Fibroblast of skin of scalp (primary cell): ENCODE measurements at places on chromosomes 3 and 15.

GRCh38 chr3:185423178-185423577 lies 60.2 kb downstream of the MAP3K13 start:
- no peak for DNase-seq

- DNase-seq, result peak; percentile 94
Measured at GRCh38 chr3:115518100-115518852, 105.0 kb upstream of the GAP43 start.

DNA sequence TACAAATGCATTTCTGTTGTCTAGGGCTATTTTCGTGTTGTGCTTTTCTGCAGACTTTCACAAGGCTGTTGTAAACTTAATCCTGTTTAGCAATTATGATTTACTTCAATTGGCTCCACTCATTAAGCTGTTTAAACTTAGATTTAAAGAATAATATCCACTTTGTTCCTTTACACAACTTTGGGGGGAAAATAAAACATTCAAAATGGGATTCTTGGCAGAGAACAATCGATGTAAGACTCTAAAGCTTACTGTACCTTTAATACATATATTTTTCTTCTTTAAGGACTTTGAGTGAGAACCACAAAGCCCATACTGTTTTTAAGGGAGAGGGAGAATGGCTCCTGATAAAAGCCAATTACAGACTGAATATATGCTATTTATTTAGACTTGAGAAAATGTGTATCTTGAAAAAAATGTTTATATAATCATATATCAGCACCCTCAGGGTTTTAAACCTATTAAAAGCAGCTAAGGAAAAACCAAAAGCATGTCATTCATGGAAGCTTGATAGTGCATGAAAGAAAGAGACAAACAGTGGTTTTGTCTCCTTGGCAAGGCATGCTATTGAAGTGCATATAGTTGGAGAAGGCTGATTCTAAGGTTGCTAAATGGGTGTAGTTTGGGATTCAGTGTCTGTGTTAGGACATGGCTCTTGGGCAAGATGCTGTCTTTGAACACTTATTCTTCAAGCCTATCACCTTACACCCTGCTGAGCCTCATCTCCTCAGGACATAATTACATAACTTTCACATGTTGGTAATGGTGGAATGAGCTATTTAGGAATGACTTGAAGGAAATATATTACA lies 293.4 kb upstream of the TBC1D5 start:
- DNase-seq, result no peak

- no peak for DNase-seq
Measured at GRCh38 chr3:39322936-39323335, 6.6 kb upstream of the CCR8 start.

- no peak for DNase-seq
Measured at GRCh38 chr3:4953119-4953518, 26.1 kb upstream of the BHLHE40 start.

GRCh38 chr15:84926491-84927230 lies 42.2 kb downstream of the SLC28A1 start:
- DNase-seq, result no peak

GRCh38 chr3:195184716-195185421 lies 86.1 kb downstream of the XXYLT1 start:
- no peak for DNase-seq

- no peak for DNase-seq
Measured at GRCh38 chr3:73608456-73609314, 16.1 kb downstream of the PDZRN3 start.

DNA sequence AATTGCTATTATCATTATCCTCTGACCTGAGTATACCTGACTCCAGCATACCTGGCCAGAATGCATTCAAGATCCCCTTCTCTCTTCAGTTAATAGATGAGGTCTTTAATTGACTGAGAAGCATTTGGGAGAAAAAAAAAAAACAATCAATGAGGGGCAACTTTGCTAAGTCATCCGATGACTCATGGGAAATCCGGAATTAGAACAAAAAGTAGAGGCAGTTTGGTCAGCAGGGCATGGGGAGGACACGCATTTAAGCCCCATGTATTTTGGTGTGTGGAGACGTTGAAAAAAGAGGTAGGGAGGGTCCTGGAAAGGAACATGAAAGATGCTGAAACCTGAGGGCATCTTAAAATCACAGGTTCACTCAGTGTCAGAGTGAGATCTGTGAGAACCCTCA lies 256.2 kb downstream of the RORA start:
- peak; percentile 88 for DNase-seq

GRCh38 chr3:87044846-87045245 lies 53.9 kb upstream of the VGLL3 start:
- DNase-seq, result no peak

GRCh38 chr3:18302517-18302916 lies 122.6 kb downstream of the SATB1 start:
- peak; percentile 37 for DNase-seq

DNA sequence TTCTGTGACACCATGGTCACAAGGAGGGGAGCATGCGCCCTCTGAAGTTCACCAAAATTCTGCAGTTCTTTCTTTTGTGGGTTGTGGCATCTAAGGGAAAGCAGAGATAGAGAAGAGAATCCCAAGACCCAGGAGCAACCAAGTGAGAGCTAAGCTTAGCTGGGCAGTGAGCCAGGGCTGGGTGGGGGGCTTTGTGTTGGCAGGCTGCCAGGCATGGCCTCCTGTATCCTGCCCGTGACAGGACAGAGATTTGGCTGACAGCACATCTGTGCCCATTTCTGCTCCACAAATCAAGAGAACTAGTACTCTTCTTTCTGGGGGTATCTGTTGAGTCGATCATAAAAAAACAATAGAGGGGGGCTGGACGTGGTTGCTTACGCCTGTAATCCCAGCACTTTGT lies 66.2 kb downstream of the NMNAT3 start:
- no peak for DNase-seq

- DNase-seq, result no peak
Measured at GRCh38 chr15:65233696-65234095, 22.4 kb upstream of the CILP start.

- peak; percentile 55 for DNase-seq
Measured at GRCh38 chr3:117063930-117064329, 354.4 kb downstream of the TUSC7 start.

GRCh38 chr3:48470286-48470685 lies 23.7 kb downstream of the ATRIP start:
- no peak for DNase-seq

GRCh38 chr15:29114221-29115092 lies 155.2 kb downstream of the NSMCE3 start:
- no peak for DNase-seq

GRCh38 chr15:60000113-60000823 lies 3.8 kb upstream of the FOXB1 start:
- DNase-seq, result no peak

DNA sequence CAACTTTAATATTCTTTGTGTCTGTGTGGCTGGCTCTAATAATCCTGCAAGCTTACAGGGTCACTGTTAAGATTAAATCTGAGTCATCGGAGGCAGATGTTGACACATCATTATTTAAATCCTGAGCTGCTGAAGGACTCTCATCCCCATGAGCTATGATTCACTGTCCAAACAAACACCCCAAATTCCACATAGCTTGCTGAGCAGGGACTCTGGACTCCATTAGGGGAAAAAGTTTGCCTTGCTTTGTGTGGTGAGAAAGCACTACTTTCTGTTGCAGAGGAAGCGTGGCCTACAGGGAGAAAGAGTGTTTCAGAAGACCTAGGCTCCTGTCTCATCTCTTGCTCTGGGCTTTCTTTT lies 213.7 kb downstream of the PDCD6IP start:
- DNase-seq, result peak; percentile 99

DNA sequence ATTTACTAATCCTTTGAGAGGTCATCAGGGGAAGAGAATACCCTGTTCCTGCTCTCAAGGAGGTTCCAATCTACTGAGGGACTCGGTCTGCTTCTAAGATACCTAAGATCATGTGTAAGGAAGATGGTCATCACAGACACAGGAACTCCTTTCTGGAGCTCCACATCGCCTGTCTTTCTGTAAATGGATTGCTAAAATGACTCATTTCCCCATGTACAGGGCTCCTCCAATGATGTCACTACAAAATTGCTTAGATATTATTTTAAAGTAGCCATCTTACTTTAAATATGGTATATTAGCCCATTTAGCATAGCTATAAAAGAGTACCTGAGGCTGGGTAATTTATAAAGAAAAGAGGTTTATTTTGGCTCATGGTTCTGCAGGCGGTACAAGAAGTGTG lies 206.1 kb upstream of the PROK2 start:
- DNase-seq, result no peak

GRCh38 chr3:192904632-192905289 lies 12.9 kb downstream of the MB21D2 start:
- DNase-seq, result no peak

GRCh38 chr3:4712109-4712508 lies 219.0 kb downstream of the ITPR1 start:
- no peak for DNase-seq

DNA sequence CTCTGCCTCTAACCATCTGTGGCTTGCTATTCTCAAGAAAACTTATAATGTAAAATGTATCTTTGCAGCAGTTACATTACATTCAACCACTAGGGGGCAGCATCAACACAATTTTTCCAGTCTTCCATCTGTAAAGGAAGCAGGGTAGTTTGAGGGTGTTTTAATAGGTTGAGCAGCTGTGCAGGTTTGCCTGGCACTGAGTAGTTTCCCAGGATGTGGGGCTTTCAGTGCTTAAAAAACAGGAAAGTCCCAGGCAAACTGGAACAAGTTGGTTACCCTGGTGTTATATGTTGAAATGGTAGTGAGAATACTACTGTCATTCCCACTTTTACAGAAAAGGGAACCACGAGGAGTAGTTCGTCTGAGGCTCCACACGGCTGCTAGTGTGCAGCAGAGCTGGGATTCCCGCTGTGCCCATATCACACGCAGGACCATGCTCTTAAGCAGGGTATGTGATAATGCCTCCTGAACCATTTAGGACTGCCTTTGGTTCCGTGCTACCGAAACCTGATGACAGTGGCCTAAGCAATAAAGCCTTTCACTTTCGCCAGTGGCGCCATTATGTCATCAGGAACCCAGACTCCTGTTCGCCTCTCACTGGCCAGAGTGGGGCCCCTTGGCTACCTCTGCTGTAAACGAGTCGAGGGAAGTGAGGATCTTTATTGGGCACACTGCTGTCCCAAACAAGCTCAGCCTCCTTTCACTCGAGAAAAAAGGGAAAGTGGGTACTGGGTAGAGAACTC lies 64.7 kb upstream of the ZBTB38 start:
- peak; percentile 81 for DNase-seq

GRCh38 chr3:181103605-181104004 lies 114.1 kb upstream of the DNAJC19 start:
- DNase-seq, result no peak

DNA sequence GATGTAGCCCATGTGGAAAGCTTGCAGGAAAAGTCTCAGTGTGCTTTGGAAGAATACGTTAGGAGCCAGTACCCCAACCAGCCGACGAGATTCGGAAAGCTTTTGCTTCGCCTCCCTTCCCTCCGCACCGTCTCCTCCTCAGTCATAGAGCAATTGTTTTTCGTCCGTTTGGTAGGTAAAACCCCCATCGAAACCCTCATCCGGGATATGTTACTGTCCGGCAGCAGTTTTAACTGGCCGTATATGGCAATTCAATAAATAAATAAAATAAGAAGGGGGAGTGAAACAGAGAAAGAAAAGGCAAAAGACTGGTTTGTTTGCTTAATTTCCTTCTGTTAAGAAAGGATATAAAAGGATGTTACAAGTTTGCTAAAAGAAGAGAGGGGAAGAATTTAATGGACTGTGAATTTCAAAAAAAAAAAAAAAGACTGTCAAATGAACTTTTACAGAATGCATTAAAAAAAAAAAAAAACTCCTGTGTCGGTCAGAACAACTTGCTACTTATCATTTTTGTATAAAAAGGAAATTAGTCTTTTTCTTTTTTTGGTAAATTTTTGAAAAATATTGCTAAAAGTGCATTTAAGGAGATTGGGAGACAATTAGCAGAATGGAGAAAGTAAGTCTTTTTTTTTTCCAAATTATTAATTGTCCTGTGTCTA lies 7.0 kb downstream of the NR2F2 start:
- no peak for DNase-seq

- DNase-seq, result peak; percentile 56
Measured at GRCh38 chr3:149954812-149955211, 15.9 kb downstream of the PFN2 start.

GRCh38 chr15:66476535-66476934 lies 21.0 kb downstream of the SNAPC5 start:
- no peak for DNase-seq

DNA sequence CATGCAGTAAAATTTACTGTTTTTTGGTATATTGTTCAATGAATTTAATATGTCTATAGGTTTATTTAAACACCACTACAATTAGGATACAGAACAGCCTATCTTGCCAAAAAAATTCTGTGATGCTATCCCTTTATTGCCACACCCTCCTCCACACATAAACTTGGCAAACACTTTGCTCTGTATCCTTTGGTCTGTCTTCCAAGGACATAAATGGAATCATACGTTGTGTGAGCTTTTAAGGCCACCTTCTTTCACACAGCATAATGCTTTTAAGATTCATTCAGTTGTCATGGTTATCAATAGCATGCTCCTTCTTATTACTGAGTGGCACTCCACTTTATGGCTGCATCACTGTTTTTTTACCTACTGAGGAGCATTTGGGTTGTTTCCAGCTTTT lies 71.5 kb downstream of the CERS3 start:
- DNase-seq, result no peak

DNA sequence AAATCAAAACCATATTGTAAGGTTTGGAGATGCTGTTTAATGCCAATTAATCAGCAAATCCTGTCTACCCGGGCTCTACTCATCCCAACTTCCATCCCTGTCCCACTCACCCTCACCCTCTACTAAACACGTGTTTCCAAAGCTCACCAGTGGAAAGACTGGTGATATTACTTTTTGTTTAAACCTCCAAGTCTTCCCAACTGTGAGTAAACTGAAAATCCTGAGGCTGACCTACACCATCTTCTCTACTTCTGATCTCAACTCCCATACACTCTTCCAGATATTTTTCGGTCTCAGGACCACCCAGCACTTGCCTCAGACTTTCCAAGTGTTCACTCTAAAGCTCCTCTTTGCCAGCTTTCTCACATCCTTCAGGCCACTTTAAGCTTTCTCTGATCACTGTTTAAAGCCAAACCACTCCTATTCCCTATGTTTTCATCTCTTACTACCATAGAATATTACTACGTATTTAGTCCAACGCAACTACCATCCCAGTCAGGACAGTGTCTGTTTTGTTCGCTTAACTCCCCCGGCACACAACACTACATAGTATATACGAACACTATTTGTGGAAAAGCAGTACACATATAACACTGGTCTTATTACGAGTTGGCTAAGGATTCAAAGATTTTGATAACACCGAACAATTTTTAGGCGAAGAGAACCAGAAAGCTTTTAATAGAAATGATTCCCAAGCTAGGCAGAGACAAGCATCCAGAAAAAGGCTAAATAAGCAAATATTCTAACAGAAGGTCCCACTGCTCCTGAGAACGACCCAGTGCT lies 684 bp downstream of the RPL4 start:
- no peak for DNase-seq

- DNase-seq, result no peak
Measured at GRCh38 chr3:127954640-127955039, 39.6 kb downstream of the KBTBD12 start.
